Endothelial cell of umbilical vein (primary cell): ENCODE measurements at places on chromosomes 1 and 21. TPM values are rescaled to one million over a fixed set of nuclear protein-coding genes. Genes with fewer than 3 reads are reported as not detected.

GRCh38 chr1:15627343-15627988, 10.2 kb downstream of the DDI2 start:
- no peak for DNase-seq

CLCNKA gene
- total RNA-seq, result not detected in 2 replicates

PLPPR5 gene
- total RNA-seq, result not detected in 2 replicates

DNA sequence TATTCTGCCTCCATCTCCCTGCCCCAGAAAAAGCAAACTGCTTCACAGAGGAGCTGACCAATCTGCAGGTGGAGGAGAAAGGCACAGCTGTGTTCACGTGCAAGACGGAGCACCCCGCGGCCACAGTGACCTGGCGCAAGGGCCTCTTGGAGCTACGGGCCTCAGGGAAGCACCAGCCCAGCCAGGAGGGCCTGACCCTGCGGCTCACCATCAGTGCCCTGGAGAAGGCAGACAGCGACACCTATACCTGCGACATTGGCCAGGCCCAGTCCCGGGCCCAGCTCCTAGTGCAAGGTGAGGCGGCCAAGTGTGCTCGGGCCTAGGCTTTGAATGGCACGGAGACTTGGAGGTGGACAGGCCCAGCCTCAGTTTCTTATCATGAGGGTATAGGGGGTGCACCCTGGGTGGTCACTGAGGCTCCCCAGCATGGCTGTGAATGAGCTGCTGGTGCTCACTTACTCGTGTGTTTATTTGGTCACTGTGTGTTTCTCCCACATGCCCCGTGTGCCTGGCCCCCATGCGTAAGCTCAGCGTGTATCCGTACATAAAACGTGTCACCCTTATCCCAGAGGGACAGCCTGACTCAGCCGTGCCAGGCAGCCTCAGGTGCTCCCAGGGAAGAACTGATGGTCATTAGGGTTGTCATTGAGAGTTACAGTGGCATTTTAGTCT, 75.8 kb downstream of the OBSCN start:
- DNase-seq, result no peak

DNA sequence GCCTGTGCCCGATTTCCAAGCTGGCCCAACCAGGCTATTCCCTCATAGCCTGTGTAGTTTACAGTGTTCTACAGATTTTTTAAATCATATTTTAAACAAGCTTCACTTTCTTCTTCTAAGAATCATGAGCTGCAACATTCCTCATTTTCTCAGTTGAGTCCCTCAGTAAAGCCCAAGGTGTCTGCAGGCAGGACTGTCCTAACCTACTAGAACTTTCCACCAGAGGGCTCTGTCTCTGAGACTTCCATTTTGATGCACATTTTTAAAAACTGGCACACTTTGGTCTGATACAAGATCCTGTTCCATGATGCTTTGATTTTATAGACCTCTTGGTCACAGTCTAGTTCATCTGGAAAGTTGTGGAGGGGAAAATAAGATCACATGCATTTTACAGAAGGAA, 21.6 kb upstream of the SLAMF6 start:
- no peak for DNase-seq

- no peak for DNase-seq
Measured at GRCh38 chr1:53115403-53116306, 26.8 kb downstream of the SLC1A7 start.
